ENCODE measurements at places on chromosomes 11 and 22.

DNA sequence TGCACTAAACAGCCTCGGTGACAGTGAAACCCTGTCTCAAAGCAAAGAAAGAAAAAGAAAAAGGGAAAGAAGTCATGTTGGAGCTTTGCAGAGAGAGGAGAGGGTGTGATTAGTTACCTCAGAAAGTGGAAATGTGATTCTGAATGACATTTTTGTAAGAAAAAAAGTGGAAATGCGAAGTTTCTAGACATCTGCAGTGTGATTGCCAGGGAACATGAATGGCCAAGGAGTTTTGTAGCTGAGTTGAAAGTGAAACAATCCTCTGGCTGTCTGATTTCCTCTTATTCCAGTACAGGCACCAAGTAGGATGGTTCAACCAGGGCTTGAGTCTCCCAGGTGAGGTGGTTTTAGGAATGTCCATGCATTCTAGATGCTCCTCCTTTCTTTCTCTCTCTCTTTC is 17.8 kb upstream of the SYVN1 start:
- no peak for DNase-seq

- no peak for DNase-seq
Observed at GRCh38 chr11:65639623-65640482, 2.0 kb downstream of the SIPA1 start.

- DNase-seq: no peak
Observed at GRCh38 chr11:36931139-36931538, 333.1 kb upstream of the RAG2 start.

GRCh38 chr11:45106440-45106839 is 40.0 kb upstream of the PRDM11 start:
- no peak for DNase-seq

DNA sequence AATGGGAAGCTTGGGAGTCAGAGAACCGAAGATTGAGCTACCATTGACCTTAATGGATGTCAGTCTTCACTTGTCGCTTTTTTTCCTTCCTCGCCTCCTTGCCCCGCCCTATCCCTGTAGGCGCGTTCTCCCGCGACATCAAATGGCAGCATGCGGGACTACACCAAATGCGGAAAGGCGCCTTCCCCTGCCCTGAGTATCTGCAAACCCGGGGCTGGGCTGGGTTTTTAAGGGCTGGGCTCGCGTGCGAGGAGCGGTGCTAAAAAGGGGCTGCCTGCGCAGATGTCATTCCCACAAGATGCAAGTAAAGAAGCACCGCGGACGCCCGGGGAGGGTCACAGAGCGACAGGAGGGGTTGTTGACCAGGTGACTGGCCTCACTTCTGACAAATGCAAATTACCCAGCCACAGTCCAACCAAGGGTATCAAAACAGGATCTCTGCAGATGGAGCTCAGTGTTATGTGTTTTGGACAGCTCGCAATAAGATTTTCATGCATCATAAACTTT is 4.7 kb upstream of the FAM111B start:
- DNase-seq: peak; percentile 10

DNA sequence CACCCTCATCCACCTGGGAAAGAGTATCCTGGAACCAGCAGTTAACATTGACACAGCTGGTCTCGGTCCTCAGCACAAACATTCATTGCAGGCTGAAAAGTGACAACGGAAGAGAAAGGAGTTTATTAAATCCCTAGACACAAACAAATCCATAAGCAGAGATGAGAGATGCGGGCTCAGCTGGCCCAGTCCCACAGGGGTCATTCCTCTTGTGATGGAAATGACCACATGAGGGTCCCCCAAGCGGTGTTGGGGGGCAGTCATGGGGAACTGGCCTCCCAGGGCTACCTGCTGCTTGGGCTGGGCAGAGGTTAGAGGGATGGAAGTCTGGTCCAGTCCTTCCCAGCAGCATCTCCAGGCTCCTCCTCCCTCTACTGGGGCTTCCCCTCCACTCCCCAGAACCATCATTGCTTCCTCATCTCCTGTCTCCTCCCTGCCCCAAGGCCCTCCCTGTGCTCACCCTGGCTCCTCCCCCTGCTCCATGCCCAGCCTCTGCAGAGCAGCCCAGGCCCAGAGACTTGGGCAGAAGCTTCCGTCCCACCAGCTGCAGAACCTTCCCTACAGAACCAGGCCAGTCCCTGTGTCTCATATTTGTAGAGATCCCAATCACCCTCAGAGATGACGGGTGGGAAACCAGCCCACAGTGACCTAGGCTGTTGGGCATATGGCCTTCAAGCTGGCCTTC is 5.4 kb upstream of the IGLL5 start:
- no peak for DNase-seq

DNA sequence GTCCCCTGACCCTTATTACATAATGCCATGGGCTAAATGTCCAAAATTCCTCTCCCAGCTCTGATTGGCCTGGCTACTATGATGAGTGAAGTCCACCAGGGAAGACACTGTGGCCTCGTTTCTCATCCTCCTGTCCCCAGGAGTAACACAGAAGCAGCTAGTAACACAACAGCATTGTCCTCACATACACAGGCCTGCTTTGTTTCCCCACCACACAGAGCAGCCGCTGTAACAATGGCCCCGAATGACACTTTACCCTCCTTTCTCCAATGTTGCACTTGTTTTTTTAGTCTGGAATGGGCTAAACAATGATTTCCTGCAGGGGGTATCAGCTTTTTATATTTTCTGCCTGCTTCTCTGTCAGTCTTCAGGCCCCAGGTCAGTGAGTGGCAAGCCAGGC is at the start of gene PRR5L:
Gene PRR5L, plus strand, starts transcription at position 363 of the 400 bp plus-strand sequence. CDS start 104,834 bp downstream, outside the sequence.
- DNase-seq: no peak

DNA sequence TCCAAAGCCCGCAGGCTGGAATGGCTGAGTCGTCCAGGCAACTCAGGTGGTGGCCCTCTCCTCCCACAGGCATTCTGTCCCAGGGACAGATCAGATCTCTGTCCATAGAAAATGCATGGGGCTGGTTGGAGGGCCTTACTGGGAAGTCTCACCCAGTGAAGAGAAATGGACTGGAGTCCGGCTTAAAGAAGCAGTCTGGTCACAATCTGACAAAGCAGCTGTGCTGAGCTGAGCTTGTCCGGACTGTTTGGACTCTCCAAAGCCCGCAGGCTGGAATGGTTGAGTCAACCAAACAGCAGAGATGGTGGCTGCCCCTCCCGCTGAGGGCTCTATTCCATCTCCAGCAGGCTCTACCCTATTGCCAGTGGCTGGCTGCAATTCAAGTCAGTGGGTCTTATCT is 14.4 kb upstream of the DEPDC7 start:
- no peak for DNase-seq

- DNase-seq: no peak
Observed at GRCh38 chr22:21797444-21798221, 62.0 kb upstream of the YPEL1 start.

GRCh38 chr11:47051217-47051616 is 114.7 kb downstream of the CSTPP1 start:
- DNase-seq: no peak

DNA sequence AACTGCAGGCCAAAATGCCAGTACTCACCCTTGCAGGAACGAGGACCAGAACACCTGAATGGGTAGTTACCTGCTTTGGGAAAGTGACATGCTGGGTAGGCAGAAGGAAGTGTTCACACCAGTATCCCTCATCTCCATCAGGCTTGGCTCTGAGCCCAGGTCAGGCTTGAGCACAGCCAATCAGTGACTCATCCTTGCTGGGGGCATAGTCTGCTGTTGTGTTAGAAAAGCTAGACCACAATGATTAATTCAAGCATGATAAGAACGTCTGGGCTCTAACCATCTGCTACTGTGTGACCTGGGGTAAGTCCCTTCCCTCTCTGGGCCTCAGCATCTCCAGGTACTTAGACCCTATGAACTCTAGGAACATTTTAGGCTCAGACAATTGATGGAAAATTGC is 450.4 kb downstream of the MIAT start:
- no peak for DNase-seq

DNA sequence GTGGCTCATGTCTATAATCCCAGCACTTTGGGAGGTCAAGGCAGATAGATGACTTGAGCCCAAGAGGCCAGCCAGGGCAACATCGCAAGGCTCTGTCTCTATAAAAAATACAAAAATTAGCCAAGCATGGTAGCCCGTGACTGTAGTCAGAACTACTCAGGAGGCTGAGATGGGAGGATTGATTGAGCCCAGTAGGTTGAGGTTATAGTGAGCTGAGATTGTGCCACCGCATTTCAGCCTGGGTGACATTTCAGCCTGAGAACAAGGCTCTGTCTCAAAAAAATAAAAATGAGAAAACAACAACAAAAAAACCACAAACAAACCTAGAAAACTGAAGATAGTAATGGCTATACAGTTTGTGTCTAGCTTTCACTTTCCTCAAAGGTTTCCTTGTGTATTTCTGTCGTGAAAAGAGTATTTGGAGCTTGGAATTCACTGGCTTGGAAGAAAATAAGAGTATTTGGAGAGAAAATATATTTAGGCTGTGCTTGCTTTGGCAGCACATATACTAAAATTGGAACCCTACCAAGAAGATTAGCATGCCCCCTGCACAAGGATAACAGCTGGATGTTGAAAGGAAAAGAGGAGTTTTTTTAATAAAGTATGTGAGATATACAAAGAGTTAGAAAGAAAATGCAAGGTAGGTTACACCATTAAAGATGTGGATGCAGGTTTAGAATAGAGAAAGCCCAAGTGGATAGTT is 3.9 kb upstream of the BIRC3 start:
- no peak for DNase-seq

- no peak for DNase-seq
Observed at GRCh38 chr11:24124876-24125275, 372.0 kb upstream of the LUZP2 start.

DNA sequence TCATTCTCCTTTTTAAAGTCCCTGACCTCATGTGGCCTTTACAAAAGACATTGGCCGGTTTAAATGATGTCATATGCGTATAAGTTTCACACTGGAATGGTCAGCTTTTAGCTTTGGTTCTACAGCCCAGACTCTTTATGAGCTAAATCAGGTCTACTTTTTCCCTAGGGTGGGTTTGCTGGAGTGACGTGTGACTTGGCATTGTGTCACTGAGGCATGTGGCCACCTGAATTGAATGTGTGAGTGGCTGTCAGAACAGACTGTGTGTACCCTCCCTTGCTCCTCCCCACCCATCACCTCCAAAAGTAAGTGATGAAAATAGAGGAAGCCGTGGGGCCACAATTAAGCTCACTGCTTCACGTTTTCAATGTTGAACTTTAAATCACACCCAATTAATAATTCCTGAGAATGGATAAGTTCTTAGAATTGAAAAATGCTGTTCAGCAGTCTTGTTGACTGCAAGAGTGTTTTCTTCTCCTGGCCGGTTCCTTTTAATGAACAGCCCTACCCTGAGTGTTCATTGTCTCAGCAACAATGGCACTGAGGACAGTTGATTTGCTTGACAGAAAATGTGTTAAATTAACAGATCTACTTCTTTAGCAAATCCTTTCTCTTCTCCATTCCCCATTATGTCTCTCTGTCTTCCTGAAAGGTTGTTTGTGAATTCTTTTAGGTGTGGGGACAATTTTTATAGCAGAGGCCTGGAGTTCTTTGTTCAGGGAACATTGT is 11.3 kb downstream of the CECR2 start:
- DNase-seq: no peak

DNA sequence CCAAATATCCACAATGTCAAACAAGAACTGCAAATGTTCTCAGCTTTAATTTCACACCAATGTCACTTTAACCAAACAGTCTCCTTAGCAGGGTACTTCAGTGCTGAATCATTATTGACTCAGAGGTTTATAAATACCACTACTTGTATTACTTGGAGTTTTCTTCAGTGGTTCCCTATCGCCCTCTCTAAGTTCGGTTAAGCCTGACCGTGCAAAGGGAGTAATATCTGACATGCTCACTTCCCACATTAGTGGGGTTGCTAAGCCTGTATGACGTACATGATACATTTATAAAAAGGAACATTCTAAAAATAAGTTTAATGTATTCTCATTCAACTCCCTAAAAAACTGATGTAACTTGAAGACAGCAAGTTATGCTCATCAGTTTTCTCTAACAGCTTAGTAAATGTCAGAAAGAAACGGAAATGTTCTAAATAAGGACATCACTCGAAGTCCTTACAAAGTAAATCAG is 93.1 kb upstream of the ZC3H12C start:
- no peak for DNase-seq

DNA sequence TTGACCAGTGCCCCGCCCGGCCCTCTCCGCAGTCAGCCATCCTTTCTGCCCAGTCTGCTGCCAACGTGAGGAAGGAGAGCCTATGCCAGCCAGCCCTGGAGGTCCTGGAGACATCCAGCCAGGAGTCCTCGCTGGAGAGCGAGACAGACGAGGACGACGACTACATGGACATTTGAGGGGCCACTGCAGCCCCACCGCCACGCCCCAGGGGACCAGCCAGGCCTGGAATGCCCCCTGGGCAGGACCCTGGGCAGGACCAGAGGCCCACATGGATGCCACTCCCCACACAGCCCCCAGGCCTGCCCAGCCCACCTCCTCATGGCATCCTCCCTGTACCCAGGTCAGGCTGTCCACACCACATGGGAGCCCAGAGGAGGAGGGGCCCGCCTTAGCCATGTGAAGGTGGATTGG is 3.3 kb upstream of the SUSD2 start:
- no peak for DNase-seq

DNA sequence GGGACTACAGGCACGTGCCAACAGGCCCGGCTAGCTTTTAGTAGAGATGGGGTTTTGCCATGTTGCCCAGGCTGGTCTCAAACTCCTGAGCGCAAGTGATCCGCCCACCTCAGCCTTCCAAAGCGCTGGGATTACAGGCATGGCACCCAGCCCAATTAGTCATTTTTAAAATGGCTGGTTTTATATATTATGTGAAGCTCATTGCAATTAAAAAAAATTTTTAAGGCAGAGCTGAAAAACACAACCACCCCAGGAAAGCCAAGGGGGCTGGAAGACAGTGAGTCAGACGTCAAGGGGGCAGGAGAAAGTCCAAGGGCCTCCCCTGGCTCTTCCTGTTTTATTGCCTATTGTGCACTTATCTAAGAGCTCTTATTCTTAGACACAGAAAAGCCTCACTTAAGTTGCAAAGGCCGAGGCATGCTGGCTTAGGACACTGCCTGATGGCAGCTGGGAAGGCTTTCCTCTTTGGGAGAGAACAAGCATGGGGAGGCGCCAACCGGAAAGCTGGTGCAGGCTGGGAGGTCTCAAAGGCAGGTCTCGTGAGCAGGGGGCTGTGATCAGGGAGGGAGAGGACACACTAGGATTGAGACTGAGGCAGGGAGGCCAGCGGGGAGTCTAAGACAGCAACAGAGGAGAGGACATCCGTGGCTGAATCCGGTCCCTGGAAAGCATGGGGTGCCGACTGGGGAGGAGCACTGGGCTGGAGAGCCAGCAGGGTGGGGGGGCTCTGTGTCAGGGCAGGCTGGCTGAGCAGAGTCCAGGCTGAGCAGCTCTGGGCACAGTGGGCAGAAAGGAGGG is 11.1 kb upstream of the OSM start:
- no peak for DNase-seq

- no peak for DNase-seq
Observed at GRCh38 chr22:46408568-46409506, 73.3 kb downstream of the TRMU start.
